ENCODE measurements at places on chromosomes 13 and 19.

DNA sequence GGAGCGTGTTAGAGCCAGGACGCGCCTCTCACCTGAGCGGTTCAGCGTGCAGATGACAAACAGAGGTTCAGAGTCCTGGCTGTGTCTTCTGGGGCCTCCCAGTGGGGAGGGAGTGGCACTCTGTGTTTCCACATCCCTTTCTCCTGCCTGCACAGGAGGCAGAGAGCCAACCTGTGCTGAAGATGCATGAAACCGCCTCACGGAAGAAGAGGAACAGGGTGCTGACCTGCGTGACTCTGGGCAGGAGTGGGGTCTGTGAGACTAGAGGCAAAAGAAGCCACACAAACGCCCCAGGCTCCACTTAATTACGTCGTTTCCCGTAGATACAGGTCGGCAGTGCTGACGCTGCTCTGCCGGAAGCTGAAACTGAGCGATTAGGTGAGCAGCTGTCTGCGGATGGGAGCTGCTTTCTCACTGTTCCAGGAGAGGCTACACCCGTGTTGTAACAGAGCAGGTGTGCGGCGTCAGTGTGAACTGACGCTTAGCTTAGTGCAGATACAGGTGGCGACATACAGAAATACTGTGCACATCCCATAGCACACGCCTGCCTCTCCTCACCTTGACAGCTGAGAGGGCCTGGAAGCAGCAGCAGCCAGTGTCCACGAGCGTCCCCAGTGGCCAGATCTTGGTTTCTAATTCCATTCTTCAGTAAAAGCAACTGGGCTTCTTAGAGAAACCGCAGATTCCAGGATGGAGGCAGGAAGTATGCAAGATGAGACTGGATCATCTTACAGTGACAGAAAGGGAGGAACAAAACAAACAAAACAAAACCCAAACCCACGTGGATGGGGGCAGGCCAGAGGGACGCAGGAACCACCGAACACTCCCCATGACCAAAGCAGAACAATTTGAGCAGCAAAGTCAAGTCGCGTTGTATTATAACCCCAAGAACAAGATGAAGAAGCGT lies 37.7 kb upstream of the MCF2L start:
- peak; percentile 40 for DNase-seq

DNA sequence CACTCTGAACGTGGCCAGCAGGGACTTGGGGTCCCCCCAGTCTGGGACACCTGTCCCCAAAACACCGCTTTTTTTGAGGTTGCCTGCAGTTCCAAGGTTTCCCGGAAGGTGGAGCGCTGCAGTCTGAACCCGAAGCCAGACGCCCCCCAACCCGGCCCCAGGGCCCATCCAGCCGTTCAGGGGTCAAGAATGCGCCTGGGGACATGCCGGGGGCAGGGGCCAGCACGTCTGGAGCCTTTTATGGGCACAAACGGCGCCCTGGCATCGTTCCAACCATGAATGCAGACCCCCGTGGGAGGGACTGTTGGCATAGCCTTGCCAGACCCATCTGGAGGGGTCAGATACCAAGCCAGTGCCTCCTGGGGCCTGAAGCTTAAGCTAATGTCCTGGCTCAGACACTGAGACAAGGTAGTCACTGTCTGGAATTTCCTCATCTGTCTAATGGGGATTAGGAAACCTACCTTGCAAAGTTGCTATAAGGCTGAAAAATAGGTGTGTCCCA lies 6.9 kb downstream of the S1PR5 start:
- no peak for DNase-seq

- DNase-seq: no peak
Observed at GRCh38 chr19:3660493-3661219, 34.1 kb upstream of the CACTIN start.

DNA sequence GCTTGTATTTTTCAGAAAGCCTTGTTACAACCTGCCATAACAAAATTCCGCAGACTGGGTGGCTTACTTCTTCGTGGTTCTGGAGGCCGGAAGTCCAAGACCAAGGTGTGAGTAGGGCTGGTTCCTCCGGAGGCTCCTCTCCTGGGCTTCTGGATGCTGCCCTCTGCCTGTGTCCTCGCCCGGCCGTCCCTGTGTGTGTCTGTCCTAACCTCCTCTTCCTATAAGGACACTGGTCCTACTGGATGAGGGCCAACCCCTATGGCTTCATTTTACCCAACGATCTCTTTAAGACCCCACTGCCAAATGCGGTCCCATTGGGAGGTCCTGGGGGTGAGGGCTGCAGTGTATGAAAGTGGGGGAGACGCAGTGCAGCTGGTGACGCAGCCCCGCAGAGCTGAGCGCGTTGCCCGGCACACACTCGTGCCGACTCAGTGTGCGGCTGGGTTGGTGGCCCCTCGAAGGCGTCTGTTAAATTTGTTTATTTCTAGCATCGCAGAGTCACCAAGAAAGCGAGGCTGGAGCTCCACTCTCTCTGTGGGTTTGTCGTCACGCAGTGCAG lies 116.7 kb downstream of the SOX1 start:
- DNase-seq: no peak
